ENCODE measurements at places on chromosomes 2 and 18. TPM values are rescaled to one million over a fixed set of nuclear protein-coding genes. Genes with fewer than 3 reads are reported as not detected.

TANC1 gene
- total RNA-seq = 19.3 TPM

FSHR gene
- total RNA-seq = not detected

DNA sequence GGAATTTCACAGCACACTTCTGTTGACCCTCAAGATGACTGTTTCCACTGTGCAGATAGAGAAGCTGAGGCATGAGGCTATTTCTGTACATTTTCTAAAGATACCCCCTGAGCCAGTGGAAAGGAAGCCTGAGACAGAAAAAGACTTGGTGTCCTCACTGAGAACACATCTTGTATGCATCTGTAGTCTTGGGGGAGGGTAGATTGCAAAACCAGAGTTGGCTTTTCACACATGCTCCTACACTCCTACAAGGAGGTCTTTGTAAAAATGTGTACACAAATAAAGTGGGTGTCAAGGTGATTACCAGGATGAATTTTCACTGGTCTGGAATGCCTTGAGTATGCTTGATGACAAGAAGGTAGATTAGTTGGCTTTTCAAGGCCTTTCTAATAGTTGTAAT lies 98.0 kb downstream of the KCTD18 start:
- DNase-seq = no peak

- DNase-seq = no peak
These were observed 18.1 kb upstream of the DYNC1I2 start for GRCh38 chr2:171669121-171669520.

DNA sequence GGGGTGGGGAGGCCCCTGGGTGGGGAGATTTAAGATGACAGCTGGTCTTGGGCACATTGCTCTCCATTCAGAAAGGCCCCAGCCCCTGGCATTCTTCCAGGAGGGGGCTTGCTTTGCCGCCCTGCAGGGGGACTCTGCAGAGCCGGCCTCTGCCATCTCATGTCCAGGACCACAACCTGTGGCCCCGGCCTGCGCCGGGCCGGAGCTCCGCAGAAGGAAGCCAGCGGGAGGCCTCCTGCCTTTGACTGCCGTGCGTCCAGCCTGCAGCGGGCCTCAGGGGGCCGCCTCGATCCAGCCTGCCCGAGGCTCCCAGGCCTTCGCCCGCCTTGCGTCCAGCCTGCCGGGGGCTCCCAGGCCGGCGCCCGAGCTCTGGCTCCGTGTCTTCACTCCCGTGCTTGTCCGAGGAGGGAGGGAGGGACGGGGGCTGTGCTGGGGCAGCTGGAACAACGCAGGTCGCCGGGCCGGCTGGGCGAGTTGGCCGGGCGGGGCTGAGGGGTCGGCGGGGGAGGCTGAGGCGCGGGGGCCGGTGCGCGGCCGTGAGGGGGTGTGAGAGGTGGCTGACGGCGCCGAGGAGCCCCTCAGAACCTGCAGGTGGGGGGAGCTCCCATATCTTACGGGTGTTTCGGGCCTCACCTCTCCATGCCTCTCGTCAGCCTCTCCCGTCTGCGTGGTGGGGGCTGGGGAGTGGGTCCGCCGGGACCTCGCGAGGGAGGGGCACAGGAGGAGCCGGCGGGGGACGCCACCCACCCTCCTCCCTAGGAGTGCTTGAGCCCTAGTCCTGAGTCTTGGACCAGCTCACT lies 20.4 kb downstream of the GPC1 start:
- DNase-seq = no peak

GRCh38 chr2:163594497-163594896 lies 141.3 kb downstream of the FIGN start:
- no peak for DNase-seq

- no peak for DNase-seq
These were observed 125.7 kb upstream of the DPP10 start for GRCh38 chr2:114316532-114317300.
